ENCODE measurements at places on chromosomes 5 and 9.

DNA sequence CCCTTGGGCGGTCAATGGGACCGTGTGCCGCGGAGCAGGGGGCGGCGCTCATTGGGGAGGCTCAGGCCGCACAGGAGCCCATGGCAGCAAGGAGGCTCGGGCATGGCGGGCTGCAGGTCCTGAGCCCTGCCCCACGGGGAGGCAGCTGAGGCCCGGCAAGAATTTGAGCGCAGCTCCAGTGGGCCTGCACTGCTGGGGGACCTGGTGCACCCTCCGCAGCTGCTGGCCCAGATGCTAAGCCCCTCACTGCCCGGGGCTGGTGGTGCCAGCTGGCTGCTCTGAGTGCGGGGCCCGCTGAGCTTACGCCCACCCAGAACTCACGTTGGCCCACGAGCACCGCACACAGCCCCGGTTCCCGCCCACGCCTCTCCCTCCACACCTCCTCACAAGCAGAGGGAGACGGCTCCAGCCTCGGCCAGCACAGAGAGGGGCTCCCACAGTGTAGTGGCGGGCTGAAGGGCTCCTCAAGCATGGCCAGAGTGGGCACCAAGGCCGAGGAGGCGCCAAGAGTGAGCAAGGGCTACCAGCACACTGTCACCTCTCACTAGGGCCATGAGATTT lies 141.1 kb upstream of the OR13F1 start:
- H3K4me1 ChIP-seq: no peaks in the 10 kb centered on the region
- no peak overlapping the region for H3K27ac ChIP-seq
- no peak overlapping the region for H3K4me3 ChIP-seq
- H3K36me3 ChIP-seq: no peaks in the 10 kb centered on the region

DNA sequence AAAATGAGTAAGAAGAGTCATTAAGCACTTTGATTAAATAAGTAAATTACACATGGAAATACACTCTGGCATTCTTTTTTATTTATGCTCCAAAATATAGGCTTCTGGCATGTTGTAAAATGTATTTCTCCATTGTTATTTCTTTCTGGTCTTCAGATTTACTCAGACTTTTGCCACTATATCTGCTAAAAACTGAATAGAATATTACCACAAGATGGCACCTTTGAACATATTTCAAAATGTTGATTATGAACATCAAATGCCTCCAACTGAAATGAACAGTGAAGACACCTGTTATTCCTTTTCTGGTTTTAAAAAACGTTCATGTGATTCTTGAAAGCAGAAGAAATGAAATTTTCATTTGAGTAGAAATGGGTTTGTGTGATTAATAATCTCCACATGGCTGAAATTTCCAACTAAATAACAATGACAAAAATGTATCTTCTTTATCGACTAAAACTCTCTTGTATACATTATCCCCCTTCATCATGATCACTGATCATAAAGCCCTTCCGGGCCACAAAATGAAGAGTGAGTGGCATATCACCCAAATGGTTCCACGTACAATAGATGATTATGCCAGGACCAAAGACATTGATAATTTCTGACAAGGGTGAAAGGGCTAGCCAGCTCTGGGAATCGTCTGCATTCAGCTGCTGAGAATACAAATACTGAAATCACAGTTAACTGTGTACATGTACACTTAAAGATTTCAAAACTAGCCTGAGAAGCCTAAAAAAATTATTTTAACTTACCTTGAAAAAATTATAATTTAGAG lies 23.8 kb downstream of the TYRP1 start:
- no peak for DNase-seq
- no peaks in the 10 kb centered on the region for H3K36me3 ChIP-seq
- no peaks in the 10 kb centered on the region for H3K4me1 ChIP-seq
- no peaks in the 10 kb centered on the region for H3K27me3 ChIP-seq
- no peak overlapping the region for H3K4me3 ChIP-seq
- no peak overlapping the region for H3K27ac ChIP-seq

DNA sequence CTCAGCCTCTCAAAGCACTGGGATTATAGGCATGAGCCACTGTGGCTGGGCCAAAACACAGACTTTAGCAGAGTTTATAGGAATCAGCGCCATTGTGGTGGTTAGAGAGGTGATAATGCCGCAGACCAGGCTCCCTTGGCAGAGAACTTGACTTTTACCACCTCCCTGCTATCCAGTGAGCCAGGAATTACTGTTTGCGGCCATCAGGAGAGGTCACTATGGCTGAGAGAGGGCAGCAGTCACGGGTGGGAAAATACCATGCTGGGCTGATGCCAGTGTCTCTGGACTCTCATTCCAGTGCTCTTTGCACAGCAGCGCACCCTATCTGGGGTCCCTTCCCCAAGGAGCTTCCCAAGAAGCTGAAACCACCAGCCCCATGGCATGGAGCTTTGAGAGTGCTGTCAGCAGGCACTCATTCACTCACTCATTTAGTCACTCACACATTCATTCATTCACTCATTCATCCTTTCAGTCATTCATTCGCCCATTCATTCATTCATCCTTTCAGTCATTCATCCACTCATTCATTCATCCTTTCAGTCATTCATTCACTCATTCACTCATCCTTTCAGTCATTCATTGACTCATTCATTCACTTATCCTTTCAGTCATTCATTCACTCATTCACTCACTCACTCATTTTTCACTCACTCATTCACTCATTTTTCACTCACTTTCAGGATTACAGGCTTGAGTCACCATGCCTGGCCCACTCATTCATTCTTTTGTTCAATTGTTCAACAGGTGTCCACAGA lies 27.3 kb upstream of the RNU6ATAC start:
- no peak overlapping the region for H3K27ac ChIP-seq
- DNase-seq: no peak
- H3K4me1 ChIP-seq: peaks cover 16% of the 10 kb centered on the region
- H3K27me3 ChIP-seq: peaks cover 45% of the 10 kb centered on the region

DNA sequence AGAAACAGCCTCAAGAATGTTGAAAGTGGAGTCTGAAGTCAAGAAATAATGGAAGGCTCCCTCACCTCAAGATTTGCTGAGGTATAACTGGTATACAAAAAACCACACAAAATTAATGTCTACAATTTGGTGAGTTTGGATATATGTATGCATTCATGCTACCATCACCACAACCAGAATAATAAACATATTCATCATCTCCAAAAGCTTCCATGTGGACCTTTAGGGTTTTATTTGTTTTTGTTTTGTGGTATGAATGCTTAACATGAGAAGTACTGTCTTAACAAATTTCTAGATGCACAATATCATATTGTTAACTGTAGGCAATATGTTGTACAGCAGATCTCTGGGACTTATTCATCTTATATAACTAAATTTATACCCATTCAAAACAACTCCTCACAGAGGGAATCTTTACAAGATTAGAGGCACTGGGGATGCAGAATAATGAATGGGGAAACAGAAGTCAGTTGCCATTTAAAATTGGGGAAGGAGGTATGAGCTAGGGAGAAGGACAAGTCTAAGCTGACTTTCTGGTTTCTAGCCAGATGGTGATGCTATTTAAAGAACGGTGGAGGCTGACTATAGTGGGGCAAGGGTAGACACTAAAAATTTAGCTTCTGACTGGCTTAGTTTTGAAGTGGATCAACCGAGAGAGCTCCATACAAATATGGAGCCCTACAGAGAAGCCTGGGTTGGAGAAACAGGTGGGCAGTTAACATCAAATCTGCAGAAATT lies 213.9 kb downstream of the BNC2 start:
- no peaks in the 10 kb centered on the region for H3K27me3 ChIP-seq
- DNase-seq: no peak
- no peak overlapping the region for H3K27ac ChIP-seq
- H3K36me3 ChIP-seq: no peaks in the 10 kb centered on the region

- no peak overlapping the region for H3K27ac ChIP-seq
- no peaks in the 10 kb centered on the region for H3K36me3 ChIP-seq
- no peaks in the 10 kb centered on the region for H3K4me1 ChIP-seq
- no peak for DNase-seq
- no peak overlapping the region for H3K4me3 ChIP-seq
- peaks cover 9% of the 10 kb centered on the region for H3K27me3 ChIP-seq
Measured at GRCh38 chr5:11293523-11293922, 532.5 kb upstream of the DAP start.

DNA sequence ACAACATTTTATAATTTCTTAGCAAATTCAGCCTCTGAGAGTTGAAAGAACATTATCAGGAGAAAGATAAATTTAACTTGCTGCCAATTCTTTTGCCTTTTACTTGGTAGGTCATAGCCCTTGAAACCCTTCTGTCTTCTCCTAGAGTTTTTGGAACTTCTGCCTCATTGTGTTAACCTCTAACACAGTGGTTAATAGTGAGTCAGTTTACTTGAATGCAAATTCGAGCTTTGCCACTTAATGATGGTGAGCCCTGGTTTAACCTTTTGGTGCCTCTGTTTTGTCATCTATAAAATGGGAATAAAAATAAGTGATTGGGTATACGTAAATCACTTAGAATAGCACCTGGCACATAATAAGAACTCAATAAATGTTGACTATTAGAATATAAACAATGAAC lies 1.8 kb upstream of the INIP start:
- no peak overlapping the region for H3K4me3 ChIP-seq
- peaks cover 19% of the 10 kb centered on the region for H3K4me1 ChIP-seq
- H3K27ac ChIP-seq: peak overlapping the region; percentile 38
- no peaks in the 10 kb centered on the region for H3K27me3 ChIP-seq
- H3K36me3 ChIP-seq: peaks cover 3% of the 10 kb centered on the region

DNA sequence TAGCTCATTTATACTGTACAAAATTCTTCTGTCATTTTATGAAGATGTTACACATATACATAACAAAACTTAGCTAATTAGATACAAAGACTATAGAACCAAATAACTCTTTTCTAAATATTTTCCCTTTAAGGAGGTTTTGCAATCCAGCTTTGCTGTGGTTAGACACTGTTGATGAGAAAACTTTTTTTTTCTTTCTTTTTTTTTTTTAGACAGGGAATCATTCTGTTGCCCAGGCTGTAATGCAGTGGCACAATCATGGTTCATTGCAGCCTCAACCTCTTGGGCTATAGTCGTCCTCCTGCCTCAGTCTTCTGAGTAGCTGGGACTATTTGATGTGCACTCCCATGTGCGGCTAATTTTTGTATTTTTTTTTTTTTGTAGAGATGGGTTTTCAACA lies 38.5 kb upstream of the CDKN2B start:
- peaks cover 70% of the 10 kb centered on the region for H3K4me1 ChIP-seq
- H3K4me3 ChIP-seq: no peak overlapping the region
- no peak for DNase-seq
- peaks cover 30% of the 10 kb centered on the region for H3K27me3 ChIP-seq
- H3K36me3 ChIP-seq: peaks cover 38% of the 10 kb centered on the region

DNA sequence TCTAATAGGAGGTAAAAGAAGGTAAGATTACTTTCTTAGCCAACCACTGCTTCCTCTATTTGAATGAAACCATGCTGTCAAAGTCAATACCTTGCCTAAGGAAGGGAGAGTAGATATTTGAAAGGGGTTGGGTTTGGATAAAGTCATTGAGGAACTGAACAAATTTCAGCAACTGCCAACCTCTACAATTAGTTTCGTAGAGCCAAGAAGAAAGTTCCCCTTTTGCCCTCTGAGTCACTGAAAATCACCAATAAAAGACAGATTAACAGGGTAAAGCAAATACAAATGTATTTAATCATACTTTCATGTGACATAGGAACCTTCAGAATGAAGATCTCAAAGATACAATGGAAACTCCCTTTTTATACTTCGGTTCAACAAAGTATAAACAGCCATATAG lies 615.7 kb downstream of the GABRG2 start:
- no peak overlapping the region for H3K27ac ChIP-seq
- H3K36me3 ChIP-seq: no peaks in the 10 kb centered on the region
- H3K27me3 ChIP-seq: no peaks in the 10 kb centered on the region

- no peaks in the 10 kb centered on the region for H3K27me3 ChIP-seq
- no peak overlapping the region for H3K27ac ChIP-seq
- H3K4me1 ChIP-seq: no peaks in the 10 kb centered on the region
- DNase-seq: no peak
Measured at GRCh38 chr5:122327110-122327509, 15.1 kb downstream of the SNCAIP start.

GRCh38 chr9:78296201-78296892 lies 578 bp upstream of the PSAT1 start:
- peak; percentile 27 for DNase-seq
- peaks cover 6% of the 10 kb centered on the region for H3K27me3 ChIP-seq
- H3K27ac ChIP-seq: peak overlapping the region; percentile 92
- peak overlapping the region; percentile 88 for H3K4me3 ChIP-seq
- peaks cover 15% of the 10 kb centered on the region for H3K36me3 ChIP-seq

GRCh38 chr9:121954477-121955140 lies 138.5 kb downstream of the TTLL11 start:
- H3K27me3 ChIP-seq: peaks cover 2% of the 10 kb centered on the region
- no peak overlapping the region for H3K4me3 ChIP-seq
- H3K4me1 ChIP-seq: peaks cover 3% of the 10 kb centered on the region
- no peaks in the 10 kb centered on the region for H3K36me3 ChIP-seq

DNA sequence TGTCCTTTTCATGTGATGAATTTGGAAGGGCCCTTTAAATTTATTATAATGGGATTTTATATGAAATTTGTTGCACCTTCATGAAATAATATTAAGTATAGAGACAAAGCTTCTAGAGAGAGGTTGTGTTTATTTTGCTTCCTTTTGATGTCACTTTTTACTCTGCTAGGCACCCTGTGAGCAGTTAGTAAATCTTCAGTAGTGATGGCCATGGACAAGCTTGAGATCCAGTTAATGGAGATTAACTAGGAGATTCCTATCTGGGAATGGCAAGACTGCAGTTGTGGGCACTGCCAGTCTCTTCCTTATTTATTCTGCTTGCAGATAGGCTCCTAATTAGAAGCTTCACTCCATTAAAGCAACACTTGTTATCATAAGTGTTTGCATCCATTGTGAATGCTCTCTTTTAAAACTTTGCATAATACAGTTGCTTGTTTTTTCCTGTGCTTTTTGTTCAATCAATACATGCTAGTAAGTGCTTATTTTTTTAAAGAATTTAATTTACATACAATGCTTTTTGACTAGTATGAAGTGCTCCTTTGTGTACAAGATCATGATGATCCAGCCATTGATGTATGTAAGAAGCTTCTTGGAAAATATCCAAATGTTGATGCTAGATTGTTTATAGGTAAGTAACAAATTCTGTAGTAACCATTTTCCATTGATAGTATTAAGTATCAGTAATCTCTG lies 25.9 kb downstream of the UGCG start:
- peaks cover 20% of the 10 kb centered on the region for H3K36me3 ChIP-seq
- H3K4me3 ChIP-seq: no peak overlapping the region
- no peaks in the 10 kb centered on the region for H3K27me3 ChIP-seq
- no peak overlapping the region for H3K27ac ChIP-seq

DNA sequence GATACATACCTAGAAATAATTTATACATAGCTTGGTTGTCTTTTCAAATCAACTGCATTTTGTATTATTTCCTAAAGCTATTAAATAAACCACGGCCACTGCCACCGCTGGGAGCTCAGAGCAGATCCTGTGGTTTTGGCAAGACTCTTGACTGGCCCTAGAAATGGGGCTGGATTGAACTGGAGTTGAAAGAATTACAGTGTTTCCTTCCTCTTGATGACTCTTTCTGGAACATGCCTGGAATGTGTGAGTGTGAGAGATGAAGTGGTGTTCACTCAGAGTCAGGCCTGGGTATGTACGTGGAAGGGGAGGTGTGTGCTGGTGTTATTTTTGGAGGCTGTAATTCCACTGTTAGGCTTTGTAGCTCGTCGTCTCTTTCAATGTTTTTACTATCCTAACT lies 45.9 kb downstream of the TEK start:
- no peaks in the 10 kb centered on the region for H3K4me1 ChIP-seq
- H3K27me3 ChIP-seq: no peaks in the 10 kb centered on the region
- DNase-seq: no peak
- H3K4me3 ChIP-seq: no peak overlapping the region
- no peaks in the 10 kb centered on the region for H3K36me3 ChIP-seq

All from activated naive CD4-positive, alpha-beta T cell treated with anti-CD3 and anti-CD28 coated beads, Interleukin-2, amount 10 ng/mL, durations not matched to agents 7 days and 5 days (primary cell).